Activated gamma-delta T cell treated with Interleukin-2 at 50 U/mL for 16 hours (primary cell): ENCODE measurements at places on chromosomes 3 and 15.

- no peak for DNase-seq
Measured at GRCh38 chr15:75685195-75685594, 27.5 kb downstream of the CSPG4 start.

DNA sequence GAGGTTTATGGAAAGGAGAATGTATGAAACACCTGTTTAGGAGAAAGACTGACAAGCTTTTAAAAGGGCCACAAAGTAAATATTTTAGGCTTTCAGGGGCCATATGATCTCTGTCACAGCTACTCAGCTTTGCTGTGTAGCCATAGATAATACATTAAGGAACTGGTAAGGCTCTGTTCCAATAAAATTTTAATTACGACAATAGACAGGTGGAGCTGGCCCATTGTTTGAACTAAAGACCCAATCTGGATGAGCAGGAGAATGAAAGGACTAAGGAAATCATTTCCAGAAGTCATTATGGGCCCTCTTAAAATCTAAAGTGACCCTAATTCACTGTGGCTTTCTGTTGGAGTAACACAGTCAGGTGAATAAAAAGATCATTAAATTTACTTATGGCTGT lies 48.5 kb upstream of the SLC12A8 start:
- DNase-seq: no peak

- DNase-seq: no peak
Measured at GRCh38 chr3:134462331-134462941, 23.3 kb downstream of the ANAPC13 start.

- no peak for DNase-seq
Measured at GRCh38 chr15:67531379-67531914, 10.5 kb downstream of the C15orf61 start.

- no peak for DNase-seq
Measured at GRCh38 chr3:57803647-57804081, 47.6 kb downstream of the SLMAP start.
